Fibroblast of villous mesenchyme (primary cell): ENCODE measurements at places on chromosomes 2 and 18. TPM values are rescaled to one million over a fixed set of nuclear protein-coding genes. Genes with fewer than 3 reads are reported as not detected.

TTLL4 gene
- 12.6 and 19.9 TPM in 2 replicates for total RNA-seq

MERTK gene
- under 0.01 TPM in 2 replicates for total RNA-seq

ZNF519 gene
- total RNA-seq: 6.0 and 8.7 TPM in 2 replicates

UNC80 gene
- not detected in 2 replicates for total RNA-seq

CAPN14 gene
- under 0.01 TPM in 2 replicates for total RNA-seq

ATP8B1 gene
- total RNA-seq: 26.3 and 28.3 TPM in 2 replicates

CPO gene
- not detected in 2 replicates for total RNA-seq

DCC gene
- total RNA-seq: under 0.01 TPM in 1 of 2 replicates, not detected in the other

GPR17 gene
- total RNA-seq: not detected in 2 replicates

GRP gene
- 0.32 TPM in 1 of 2 replicates, not detected in the other for total RNA-seq

NGEF gene
- total RNA-seq: under 0.01 and 0.86 TPM in 2 replicates

AOX1 gene
- total RNA-seq: 17.7 and 57.4 TPM in 2 replicates

RPRM gene
- not detected in 2 replicates for total RNA-seq

TMEM200C gene
- under 0.01 TPM in 1 of 2 replicates, not detected in the other for total RNA-seq

BMP10 gene
- total RNA-seq: not detected in 2 replicates

RAPH1 gene
- 13.2 and 19.4 TPM in 2 replicates for total RNA-seq

AGFG1 gene
- 30.0 and 56.1 TPM in 2 replicates for total RNA-seq

POTEC gene
- total RNA-seq: under 0.01 TPM in 1 of 2 replicates, not detected in the other

SERPINB13 gene
- not detected in 2 replicates for total RNA-seq

CYS1 gene
- 1.6 and 2.2 TPM in 2 replicates for total RNA-seq

PRKAG3 gene
- not detected in 2 replicates for total RNA-seq

TMEM163 gene
- total RNA-seq: not detected in 2 replicates
